ENCODE measurements at places on chromosomes 6 and 20.

- no peak for DNase-seq
These were observed 57.5 kb downstream of the SNRNP48 start for GRCh38 chr6:7647504-7647903.

DNA sequence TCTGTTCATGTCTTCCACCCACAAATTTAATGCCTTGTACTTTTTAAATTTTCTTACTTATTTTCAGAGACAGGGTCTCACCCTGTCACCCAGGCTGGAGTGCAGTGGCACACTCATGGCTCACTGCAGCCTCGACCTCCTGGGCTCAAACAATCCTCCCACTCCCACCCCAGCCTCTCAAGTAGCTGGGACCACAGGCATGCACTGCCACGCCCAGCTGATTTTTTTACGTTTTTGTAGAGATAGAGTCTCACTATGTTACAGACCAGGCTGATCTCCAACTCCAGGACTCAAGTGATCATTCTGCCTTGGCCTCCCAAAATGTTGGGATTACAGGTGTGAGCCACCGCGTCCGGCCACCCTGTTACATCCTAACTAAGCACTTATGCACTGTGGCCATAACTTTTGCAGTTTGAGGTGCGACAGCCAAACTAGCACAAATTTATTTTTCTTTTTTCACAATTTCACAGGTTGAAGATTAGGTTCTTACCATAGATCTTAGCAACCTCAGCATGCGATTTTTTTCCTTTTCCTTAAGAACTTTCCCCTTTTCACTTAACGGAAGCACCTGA lies 92.1 kb downstream of the EPB41L2 start:
- no peak for DNase-seq

- DNase-seq: no peak
These were observed 23.2 kb downstream of the GHRH start for GRCh38 chr20:37238426-37238825.

GRCh38 chr6:131013495-131013894 lies 49.5 kb downstream of the EPB41L2 start:
- no peak for DNase-seq

- no peak for DNase-seq
These were observed 45.3 kb downstream of the CD83 start for GRCh38 chr6:14162826-14163225.

GRCh38 chr20:54267483-54268003 lies 59.7 kb downstream of the PFDN4 start:
- DNase-seq: no peak

GRCh38 chr20:50794181-50794845 lies 548 bp upstream of the BCAS4 start:
- DNase-seq: no peak
